ENCODE measurements at places on chromosomes 5 and 9.

DNA sequence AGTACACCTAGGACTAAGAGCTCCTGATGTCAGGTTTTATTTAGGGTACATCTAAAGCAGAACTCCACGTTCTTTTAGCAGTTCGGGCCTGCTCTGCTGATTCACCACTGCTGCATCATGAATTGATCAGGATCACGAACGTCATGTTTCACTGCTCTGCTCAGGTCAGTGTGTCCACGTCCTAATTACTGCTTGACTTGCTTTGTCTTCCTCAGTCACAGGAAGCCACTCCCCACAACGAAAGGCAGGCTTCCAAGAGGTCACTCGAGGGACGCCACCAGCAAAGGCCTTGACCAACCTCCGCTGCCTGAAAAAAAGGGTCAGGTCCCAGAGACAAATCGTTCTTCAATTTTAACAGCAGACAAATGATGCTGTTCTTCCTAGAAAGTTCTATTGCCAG lies 40.3 kb downstream of the CTNND2 start:
- no peak for DNase-seq

- DNase-seq, result no peak
These were observed 27.7 kb upstream of the GFPT2 start for GRCh38 chr5:180380856-180381255.

GRCh38 chr9:128945798-128946501 lies 1.5 kb downstream of the DOLK start:
- DNase-seq, result no peak

DNA sequence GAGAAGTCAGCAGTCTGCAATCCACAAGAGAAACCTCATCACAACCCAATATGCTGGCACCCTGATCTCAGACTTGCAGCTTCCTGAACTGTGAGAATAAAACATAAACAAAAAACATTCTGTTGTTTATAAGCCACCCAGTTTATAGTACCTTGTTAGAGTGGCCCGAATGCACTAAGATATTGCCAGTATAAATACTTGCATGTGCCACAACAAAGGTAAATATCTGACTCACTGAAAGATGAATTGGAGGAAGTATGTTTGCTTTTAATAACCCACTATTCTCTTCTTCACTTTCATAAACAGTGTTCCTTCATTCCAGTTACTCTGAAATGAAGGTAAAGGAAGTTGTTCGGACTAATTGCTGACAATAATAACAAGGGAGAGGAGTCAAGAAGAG lies 1163.4 kb upstream of the CDH6 start:
- DNase-seq, result no peak

DNA sequence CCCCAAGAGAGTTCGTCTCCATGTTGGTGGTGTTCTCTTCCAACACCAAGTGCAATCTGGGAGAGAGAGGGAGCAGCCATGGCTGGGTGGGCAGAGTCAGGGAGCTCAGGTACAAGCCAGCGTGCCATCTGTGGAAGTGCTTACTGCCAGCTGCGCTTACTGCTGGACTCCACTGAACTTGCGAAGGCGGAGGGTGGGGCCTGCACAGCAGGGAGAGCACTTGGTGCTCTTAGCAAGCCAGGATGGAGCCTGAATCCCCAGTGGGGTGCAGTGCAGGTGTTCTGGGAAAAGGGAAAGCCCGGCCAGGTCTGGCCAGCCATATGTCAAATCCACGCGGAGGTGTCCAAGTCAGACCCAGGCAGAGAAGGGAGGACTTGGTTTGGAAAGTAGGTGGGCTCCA lies 142.0 kb downstream of the FANCC start:
- no peak for DNase-seq

DNA sequence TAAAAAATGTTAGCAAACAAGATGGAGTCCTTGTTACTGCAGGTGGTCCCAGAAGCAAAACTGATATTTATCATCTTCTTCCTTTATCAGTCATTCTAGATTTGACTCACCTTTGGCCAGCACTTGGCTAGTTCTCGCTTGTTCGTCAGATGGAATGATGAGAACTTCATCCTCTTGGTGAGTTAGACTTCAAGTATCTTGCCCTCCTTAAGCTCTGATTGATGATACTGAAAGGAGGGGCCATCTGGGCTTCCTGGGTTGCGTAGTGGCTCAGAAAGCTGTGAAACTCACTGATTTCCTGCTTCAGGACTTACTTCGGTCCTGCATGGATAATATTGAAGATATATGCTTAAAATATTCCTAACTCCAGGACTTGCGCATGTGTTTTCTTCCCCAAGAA lies 1248.2 kb upstream of the CDH9 start:
- no peak for DNase-seq

DNA sequence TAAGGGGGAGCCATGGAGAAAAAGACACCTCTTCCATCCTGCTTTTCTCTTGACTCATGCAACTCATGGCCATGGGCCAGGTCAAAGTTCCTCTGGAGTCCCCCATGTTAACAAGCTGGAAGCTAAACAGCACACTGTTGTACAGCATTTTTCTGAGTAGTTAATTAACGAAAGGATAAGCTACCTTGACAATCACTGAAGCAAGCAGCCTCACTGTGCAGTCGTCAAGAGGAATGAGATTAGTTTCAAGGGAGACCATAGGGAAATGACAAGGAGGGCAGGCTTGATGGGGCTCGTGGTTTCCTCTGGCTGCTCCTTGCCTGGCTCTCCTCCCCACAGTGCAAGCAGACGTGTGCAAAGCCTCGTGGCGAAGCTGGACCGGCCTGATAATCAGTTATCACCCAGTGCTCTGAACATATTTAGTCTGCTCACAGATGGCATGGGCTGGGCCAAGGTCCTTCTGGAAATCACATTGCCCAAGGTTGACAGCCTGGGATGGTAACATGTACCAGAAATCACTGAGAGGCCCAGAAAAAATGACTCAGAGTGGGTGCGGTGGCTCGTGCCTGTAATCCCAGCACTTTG lies 209.5 kb downstream of the SLIT3 start:
- no peak for DNase-seq

DNA sequence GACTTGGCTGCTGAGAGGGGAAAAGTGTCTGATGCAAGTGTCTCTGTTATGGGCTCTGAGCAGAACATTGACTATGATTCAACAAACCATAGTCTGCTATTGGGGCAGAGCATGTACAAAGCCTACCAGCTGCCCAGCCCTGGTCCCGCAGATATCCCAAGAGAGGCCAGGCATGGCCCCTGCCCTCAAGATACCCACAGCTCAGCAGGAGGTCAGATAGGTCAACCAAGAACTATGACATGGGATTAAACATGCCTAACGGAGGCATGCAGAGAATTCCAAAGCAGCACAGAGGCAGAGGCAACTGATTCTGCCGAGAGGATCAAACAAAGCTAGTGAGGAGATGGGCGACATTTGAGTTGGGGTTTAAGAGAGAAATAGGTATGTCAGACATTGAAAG lies 39.9 kb upstream of the CPLX2 start:
- no peak for DNase-seq

DNA sequence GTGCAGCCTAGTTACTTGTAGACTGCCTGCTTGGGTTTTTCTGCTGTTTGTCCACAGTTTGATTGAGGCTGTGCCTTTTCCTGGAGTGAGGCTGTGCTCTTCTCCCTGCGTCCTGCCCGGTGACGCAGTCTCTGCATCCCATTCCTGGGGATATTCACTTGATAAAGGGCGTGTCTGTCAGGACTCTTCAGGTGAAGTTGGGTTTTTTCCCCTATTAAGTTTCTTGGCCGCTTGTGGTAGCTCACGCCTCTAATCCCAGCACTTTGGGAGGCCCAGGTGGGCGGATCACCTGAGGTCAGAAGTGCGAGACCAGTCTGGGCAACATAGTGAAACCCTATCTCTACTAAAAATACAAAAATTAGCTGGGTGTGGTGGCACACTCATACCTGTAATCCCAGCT lies 50.0 kb upstream of the SUSD3 start:
- DNase-seq, result no peak

GRCh38 chr5:168187614-168188013 lies 103.8 kb upstream of the WWC1 start:
- DNase-seq, result no peak

GRCh38 chr9:126860077-126860756 lies at the start of gene ZBTB34:
ZBTB34 (plus strand) TSS chr9:126860639; CDS start chr9:126879400, 18,761 bp downstream.
- DNase-seq, result peak; percentile 73

GRCh38 chr9:92032891-92033290 lies 82.3 kb downstream of the SPTLC1 start:
- no peak for DNase-seq

DNA sequence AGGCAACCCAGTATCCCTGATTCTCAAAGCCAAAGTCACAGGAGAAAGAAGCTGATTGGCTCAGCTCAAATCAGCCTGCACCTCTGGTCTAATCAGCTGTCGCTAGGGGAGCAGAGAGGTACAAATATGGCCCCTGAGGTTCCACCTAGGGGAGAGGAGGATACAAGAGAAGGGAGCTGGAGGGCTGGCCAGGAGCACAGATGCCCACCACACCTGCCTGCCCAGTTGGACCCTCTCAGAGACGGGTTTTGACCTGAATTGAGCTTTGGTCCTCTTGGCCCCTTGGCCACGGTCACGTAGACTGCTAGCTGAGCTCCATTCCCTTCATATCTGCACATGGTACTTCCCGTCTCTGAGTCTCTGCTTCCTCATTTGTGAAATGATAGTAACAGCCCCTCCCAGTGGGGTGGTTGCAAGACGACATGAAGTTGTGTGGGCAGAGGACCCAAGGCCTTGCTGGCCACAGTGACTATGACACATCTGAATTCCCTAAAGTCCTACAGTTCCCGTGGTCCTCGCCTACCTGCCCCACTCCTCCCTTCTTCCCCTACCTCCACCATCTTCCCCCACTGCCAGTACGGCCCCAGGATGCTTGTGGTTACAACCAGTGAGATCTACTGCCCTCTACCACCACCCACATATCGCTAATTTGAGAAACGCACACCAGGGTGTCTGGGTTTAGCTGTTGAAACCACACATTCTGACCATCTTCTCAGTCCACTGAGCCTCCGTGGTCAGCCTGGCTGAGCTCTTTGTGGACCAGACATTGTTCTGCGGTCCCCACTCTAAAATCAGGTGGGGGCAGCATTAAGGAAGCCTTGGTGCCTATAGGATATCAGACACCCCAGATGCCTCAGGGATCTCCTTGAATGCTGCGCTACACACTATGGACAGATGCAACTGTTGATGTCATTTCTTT lies 60.3 kb upstream of the NEK6 start:
- no peak for DNase-seq

GRCh38 chr5:54946306-54946819 lies 39.0 kb downstream of the ESM1 start:
- DNase-seq, result no peak

DNA sequence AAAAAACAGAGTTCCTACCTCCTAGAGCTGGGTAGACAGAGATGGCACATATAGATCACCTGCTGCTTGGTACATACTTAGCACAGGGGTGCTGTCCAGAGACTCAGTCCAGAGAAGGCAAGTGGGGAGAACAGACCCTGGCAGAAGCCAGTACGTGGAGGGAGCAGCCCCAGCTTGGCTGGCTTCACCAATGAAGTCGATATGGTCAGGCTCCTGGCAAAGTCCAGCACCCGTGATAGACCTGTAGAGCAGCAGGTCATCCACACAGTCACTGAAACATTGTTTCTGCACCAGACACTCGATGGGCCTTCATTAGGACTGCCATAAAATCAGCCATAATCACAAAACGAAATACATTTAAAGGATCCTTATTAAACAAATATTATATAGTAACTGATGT lies 45.8 kb downstream of the WHRN start:
- DNase-seq, result no peak

DNA sequence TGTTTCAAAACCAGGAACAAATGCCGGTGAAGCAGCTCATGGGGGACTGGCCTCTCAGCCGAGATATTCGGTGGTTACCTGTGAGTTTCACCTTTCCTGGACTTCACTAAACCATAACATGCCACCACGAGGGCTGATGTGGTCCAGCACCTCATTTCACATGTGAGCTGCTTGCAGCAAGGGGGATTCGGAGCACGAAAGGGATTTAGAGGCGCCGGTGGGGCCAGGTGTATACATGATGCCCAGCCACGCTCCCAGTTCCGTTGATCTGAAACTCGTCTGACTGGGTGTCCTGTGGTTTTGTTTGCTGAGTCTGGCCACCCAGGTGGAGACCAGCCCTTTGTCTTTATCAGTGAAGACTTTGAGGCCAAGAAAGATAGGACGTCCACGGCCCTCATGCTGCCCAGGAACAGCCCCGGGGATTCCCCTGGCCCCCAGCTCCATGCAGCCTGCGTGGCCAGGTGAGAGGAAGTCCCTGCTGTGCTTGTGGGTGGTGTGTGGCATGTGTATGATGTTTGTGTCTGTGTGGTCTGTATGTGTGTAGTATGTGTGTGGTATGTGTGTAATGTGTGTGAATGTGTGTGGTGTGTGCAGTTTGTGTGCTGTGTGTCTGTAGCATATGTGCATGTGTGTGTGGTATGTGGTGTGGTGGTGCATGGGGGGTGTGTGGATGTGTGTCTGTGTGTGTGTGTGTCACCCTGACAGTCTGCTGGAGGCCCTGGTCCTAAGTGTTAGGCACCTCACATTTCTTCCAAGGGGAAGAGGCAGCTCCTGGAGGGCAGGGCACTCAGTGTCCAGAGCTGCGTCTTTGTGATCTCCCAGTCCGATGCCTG lies 23.4 kb downstream of the PHF2 start:
- no peak for DNase-seq

DNA sequence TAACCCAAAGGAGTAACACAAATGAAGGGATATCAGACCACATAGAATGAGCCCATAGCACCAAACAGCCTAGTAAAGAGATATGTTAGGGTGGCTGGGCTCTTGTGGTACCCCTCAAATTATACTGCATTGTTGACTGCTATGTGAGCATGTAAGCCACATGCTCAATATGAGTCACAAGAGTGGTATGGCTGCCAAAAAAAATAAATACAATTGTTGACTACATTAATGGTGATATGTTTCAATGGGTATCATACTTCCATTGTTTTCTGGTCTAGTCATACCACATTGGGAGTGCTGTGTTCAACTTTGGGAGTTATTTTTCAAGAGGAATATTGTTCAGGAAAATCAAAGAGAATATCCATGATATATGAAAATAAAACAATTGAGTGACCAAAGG lies 162.4 kb upstream of the PIK3R1 start:
- DNase-seq, result no peak

DNA sequence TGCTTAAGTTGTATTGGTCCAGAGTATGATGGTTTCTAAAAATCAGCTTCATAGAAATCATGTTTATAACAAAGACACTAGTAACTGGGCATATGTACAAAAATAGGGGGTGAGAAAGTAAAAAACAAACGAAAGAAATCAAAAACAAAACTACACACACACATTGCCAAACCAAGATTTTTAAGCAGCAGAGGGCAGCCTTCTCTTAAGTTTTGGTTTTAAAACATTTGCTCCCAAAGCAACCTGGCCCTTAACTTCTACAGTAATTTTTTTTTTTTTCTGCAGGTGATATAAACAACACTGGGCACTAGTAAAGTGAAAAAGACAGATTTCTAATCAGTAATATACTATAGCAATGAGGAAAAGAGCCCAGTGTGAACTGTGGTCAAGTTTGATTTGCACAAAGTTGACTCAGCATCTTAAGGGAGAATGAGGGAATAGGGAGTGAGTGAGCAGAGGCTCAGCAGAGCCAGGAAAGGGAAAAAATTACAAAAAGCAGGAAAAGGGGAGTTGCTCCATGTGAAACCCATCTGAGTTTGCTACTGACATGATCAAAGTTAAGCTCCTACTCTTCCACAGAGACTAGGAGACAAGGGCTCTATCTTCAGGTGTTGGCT lies 13.4 kb upstream of the GAPT start:
- DNase-seq, result no peak

Measured in stimulated activated CD4-positive, alpha-beta T cell treated with anti-CD3 and anti-CD28 coated beads, Interleukin-15, amount 100 ng/mL, for 24 hours (primary cell).